ENCODE measurements at places on chromosomes 6 and 20.
A peak's percentile ranks its signal among the peaks of the same experiment; 100 is the strongest.

GRCh38 chr6:143196525-143197225, 136.0 kb downstream of the AIG1 start:
- no peak for DNase-seq

- DNase-seq: peak; percentile 56
These were observed at the start of gene NQO2 for GRCh38 chr6:2999618-3000557. NQO2 (plus strand) TSS chr6:2999894; CDS start chr6:3006553, 6,659 bp downstream.

- no peak for DNase-seq
These were observed 574.2 kb downstream of the KHDRBS2 start for GRCh38 chr6:61711849-61712248.

DNA sequence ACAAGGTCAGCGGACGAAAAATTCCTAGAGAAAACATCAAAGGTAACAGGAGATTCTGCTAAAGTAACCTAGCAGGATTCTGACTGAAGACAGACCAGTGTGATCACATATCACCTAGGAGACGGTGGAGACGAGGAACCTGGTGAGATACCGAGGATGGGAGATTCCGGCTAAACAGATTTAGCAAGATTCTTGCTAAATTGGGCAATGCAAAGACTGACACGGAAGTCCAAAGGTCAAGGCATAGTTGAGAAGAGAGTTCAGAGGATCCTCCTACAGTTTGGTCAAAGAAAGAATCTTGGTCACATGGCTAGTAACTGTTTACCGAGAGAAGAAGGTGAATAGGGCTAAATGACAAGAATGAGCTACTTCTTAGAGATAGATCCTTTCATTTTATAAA, 61.1 kb downstream of the TMEM170B start:
- no peak for DNase-seq

- no peak for DNase-seq
These were observed 609.3 kb upstream of the ADGRB3 start for GRCh38 chr6:68025764-68026163.

DNA sequence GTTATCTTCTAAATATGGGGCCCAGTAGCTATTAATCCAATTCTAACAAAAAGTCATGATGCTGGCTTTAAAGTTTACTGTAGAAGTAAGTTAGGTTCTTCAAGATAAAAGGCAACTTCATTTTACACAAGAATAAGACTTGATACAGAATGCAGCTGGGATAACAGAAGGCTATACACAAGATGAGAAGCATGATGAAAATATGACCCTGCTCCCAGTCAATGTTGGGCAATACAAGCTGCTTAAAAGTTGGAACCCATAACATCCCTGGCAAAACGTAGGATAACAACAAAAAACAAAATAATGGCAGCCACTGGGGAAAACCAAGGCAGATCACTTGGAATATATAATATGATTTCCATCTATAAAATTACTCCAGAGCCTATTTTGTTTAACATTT, 87.6 kb upstream of the RSPO3 start:
- DNase-seq: no peak

DNA sequence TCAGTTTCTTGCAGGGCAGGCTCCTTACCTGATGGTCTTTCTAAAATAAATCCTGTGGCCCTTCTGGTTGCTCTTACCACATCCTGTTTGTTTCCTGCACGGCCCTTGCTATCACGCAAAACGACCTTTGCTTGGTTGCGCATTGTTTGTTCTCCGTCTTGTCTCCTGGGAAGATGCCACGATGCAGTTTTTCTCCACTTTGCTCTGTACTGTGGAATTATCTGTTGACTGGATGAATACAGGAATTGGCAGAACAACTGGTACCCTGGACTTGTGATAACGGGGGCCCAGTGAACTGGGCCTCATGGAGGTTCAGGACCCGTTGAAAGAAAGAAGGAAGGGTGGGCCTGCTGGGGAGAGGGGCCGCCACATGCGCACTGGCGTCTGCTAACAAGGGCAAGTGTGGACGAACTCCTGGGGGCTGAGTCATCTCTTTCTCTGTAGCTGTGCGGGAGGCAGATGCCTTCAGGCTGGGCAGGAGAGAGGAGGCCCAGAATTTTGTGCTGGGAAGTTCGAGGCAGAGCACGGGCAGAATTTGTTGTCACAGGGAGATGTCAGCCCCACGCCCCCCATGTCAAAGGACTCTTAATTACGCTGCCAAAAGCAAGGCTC, 139.9 kb downstream of the BMP7 start:
- no peak for DNase-seq

DNA sequence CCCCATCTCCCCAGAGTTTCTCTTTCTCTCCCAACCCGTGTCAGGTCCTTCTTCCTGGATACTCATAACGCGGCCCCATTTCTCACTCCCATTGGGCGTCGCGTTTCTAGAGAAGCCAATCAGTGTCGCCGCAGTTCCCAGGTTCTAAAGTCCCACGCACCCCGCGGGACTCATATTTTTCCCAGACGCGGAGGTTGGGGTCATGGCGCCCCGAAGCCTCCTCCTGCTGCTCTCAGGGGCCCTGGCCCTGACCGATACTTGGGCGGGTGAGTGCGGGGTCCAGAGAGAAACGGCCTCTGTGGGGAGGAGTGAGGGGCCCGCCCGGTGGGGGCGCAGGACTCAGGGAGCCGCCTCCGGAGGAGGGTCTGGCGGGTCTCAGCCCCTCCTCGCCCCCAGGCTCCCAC, at the start of gene HLA-F:
TSS of gene HLA-F (plus strand) at position 173 of the 404 bp plus-strand sequence. CDS start at position 203, 30 bp downstream.
- DNase-seq: no peak

- DNase-seq: no peak
These were observed 32.2 kb downstream of the CARMIL1 start for GRCh38 chr6:25311331-25311840.

DNA sequence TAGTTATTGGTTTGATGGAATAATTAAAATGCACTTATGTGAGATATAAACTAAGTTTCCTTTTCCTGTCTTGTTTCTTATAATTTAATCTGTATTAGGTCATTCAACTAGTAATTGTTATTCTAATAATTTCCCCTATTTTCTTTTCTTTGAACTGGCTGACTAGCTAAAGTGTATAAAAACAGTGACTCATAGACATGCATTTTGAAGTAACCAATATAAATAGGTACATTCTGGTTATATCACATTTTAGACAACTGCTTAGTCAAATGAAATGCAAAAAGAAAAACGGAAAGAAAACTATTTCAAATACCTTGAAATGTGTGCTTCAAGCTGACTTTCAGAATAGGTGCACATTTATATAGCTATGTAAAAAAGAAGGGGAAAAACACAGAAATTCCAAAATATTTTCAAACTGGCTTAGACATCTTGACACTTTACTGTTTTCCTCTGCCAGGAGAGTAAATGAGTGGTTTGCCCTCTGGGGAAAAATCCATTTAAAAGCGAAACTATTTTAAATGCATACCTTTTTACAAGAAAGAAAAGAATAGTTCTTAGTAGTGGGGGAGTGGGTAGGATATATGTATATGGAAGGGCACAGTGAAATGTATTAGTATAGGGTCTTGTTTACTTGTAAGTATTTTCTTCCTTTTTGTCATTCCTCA, 28.3 kb downstream of the KCNQ5 start:
- DNase-seq: no peak

DNA sequence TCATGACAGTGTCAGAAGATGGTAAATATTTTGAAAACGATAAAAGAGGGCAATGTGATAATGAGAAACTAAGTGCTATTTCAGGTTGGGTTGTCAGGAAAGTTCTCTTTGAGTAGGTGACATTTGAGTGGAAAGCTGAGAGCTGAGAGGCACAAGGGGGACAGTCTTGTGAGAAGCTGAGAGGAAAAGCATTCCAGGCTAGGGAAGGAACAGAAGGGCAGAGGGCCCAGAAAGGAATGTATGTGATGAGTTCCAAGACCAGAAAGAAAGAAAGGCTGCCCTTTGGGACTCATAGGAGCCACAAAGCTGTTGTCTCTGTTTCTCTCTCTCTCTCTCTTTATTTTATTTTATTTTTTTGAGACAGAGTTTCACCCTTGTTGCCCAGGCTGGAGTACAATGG, 7.6 kb upstream of the RNF182 start:
- DNase-seq: no peak

DNA sequence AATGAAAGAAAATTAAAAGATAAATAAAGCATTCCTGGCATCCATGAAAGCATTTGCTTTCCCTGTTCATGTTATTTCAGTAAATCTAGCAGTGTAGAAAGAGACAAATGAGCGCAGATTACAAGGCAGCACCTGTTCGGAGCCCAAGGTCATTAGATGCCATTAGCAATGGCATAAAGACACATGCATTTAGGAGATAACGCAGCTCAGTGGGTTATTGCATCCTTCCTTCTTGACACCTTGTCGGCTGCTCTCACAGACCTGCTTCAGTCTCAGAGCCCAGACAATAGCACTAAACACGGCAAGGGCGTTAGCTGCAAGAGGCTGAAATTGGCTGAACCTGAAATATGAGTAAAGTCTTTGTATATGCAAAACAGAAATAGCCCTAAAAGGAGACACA, 140.3 kb downstream of the ATXN1 start:
- no peak for DNase-seq

DNA sequence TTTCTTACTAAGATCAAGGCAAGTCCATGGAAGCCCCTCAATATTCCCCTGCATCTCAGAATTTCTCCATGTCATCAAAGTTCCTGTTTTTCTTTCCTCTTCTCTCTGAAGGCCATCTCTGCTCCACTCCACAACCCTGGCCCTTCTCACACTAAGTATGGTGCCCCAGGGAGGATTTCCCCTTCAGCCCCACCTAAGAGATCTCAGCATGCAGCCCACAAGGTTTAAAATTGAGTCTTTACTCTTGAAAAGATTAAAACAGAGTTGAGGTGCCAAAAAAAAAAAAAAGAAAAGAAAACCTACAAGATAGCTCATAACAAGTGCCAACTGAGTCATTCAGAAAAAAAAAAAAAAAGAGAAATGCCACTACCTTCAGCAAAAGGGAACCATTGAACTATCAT, 36.5 kb upstream of the TNFAIP3 start:
- DNase-seq: no peak

DNA sequence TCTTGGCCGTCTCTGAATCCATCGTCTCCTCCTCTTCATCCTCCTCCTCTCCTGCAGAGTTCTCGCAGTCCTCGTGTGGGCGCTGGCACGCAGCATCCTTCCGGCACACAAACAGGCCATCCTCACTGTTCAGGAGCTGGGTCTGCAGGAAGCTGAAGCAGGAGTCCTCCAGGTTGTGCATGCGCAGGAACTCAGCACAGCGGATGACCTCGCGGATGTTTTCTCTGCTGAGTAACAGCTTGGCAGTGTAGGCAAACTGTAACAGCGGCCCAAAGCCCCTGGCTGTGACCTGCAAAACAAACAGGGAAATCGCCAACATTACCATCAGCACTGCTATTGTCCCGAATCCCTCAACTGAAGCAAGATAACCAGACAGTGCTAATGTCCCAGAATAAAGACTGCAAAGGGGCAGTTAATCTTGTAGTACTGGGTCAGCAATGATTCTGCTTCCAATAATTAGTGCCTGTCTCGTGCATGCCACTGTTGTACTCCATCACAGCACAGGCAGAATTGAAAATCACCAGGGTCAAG, 57.4 kb downstream of the GJA10 start:
- no peak for DNase-seq

- no peak for DNase-seq
These were observed 243.7 kb downstream of the UTRN start for GRCh38 chr6:144528743-144529425.

GRCh38 chr6:10084111-10084986, 330.5 kb downstream of the TFAP2A start:
- no peak for DNase-seq

GRCh38 chr20:3966571-3966970, 48.8 kb downstream of the RNF24 start:
- no peak for DNase-seq

DNA sequence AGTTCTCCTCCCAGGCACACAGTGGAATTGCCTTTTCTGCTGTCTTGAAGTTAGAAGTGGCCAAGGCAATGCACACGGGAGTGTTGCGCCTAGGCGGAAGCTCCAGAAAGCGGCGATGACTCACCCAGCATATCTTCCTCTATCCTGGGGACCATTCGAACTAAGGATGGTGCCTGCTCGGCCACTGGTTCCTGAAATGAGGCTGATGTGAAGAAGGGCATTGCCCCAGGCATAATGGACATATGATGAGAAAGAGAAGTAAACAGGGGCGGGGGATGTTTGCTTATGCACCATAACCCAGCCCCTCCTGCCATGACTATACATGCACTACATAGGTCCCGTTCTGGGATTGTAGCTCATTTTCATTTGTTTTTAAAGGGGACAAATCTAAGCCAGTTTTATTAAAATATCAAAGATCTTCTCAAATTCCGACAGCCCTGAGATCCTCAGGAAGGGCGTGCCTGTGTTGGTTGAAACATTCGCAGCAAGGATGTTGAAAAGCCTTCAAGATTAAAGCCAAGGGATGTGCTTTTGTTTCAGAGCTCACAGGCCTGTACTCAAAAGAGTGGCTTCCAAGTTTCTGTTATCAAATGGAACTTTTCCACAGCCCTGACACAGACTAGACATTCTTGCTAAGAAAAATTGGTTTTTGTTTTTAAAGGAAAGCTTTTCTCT, 218.5 kb downstream of the LY86 start:
- DNase-seq: no peak

DNA sequence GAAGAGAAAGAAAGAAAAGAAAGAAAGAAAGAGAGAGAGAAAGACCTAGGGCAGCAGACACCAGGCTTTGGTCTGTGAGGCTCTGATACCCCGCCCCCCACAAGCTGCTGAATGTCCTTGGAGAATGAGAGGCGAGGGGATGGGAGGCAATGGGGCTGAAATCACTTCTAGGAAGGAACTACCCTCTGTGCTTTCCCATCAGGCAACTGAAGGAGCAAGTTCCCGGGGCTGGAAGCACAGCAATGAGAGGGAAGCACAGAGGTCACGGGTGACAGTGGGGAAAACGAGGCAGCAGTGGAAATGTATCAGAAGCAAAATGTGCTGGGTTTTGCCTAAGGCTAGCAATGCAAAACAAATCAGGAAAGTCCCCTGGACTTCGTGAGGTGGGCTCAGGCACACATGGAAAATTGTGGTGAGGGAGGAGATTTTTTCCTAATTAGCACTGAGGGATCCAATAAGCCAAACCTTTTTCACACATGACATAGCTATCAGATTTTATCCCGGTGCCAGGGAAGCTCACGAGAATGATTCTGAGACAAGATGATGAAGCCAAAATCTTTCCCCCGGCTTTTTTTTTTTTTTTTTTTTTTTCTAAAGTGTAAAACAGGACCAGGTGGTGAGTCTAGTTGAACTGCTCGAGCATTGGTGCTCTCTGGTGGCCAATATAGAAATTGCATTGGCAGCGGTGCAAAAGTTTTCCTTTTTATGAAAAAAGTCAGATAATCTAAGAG, 16.8 kb upstream of the ARFGEF2 start:
- DNase-seq: peak; percentile 85

GRCh38 chr20:62359491-62360121, 7.5 kb downstream of the LAMA5 start:
- DNase-seq: no peak
